ENCODE measurements at places on chromosomes 7 and 10.

GRCh38 chr7:73960548-73960947 lies 67.4 kb upstream of the ELN start:
- DNase-seq, result no peak

DNA sequence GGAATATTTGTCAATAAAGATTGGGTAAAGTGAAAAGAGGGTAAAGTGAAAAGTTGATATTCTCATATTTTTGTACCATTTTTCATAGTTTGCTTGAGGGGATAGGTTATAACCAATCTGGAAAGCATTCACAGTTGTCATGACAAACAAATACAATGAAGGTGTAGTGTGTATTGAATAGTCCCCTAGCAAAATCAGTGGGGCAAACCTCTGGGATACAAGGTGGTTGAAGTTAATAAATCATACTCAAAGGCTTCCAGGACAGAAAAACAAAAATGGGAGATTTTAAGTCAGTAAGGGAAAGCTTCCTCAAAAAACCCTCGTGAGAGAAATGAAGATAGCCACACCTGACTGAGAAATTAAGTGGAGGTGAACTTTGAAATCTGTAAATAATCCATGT lies 39.4 kb downstream of the PHTF2 start:
- DNase-seq, result no peak

DNA sequence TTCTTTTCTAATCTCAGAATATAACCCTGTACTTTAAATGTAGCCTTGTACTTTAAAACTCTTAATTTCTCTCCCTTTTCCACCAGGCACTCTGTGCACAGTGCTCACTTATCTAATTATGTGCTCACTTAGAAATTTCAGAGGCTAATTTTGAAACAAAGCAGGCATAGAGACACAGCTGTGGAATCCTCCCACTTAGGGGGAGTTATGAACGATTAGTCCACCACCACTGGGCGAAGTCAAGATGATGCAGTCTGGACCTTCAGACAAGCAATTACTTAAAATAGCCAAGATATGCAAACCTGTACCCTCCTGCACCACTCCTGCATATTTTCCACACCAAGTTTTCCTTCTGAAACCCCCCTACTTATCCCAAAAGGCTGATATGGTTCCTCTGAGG lies 143.0 kb downstream of the STK31 start:
- no peak for DNase-seq

DNA sequence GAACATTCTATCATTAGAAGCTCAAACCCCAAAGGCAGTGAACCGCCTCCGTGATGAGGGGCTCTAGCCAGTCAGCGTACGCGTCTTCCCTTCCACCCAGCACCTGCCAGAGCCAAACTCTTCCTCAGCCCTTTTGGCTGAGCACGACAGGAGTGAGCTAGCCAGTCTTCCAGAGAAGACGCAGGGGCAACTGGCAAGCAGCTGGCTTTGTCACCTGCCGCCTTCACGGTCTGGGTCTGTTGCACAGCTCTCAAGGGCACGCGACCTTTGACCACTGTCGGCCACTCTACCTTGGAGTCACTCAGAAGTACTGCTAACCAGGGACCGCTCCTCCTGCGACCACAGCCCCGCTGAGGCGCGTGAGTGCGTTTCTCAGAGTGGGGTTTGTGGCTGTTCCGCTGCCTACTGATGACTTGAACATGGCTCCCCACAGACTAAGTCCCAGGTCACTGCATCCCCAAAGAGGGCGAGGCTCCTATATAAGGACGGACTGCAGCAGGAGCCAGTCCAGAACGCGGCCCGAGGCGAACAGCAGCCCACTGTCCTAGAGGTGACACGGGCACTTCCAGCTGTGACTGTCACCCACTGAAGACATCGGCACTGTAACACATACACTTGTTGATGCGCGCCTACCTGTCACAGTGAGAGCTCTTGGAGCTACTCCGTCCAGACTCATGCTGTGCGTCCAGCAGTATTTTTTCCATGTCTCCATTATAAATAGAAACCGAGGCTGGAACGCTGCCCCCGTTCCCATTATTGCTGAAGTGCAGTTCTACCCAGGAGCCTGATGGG lies 8.4 kb downstream of the BNIP3 start:
- DNase-seq, result no peak

GRCh38 chr7:14092331-14092730 lies 102.9 kb upstream of the ETV1 start:
- DNase-seq, result no peak

- no peak for DNase-seq
Observed at GRCh38 chr7:137656850-137657232, 189.9 kb downstream of the DGKI start.

DNA sequence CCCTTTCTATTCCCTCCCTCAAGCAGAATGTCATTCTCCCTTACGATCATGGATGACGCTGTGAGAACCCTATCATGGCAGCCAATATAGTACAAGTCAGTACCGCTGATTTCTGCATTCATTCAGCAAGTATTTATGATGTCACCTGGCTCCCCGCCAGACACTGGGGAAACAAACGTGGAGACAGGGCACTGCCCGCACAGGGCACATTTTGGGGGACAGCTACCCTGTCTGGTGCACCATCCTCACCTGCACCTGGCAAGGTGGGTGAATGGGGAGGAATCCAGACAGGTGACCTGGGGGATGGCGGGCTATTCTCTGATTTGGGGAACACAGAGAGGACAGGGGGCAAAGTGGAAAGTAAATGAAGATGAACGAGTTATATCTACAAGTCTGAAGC lies 28.4 kb downstream of the MKI67 start:
- no peak for DNase-seq

Data from NCI-H460 (cell line).